ENCODE measurements at places on chromosomes 11 and 22.

GRCh38 chr11:40885250-40885954 is 574.0 kb downstream of the LRRC4C start:
- DNase-seq: no peak

DNA sequence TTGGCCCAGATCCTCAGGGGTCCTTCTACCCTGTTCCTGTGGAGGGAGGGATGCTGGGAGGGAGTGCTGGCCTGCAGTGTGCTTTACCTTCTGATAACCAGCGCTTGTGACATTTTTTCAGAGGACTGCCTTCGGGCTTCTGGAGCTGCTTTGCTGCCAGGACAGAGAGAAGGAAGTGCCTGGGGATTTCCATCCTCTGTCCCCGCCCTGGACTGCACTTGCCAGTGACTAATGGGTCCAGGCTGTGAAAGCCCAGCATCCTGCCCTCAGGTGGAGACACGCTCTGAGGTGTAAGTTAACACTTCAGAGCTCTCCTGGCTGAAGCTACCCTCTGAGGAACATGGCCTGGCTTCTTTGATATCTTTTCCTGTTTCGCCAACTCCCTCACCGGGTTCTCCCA is 158.7 kb upstream of the SYT13 start:
- DNase-seq: no peak

DNA sequence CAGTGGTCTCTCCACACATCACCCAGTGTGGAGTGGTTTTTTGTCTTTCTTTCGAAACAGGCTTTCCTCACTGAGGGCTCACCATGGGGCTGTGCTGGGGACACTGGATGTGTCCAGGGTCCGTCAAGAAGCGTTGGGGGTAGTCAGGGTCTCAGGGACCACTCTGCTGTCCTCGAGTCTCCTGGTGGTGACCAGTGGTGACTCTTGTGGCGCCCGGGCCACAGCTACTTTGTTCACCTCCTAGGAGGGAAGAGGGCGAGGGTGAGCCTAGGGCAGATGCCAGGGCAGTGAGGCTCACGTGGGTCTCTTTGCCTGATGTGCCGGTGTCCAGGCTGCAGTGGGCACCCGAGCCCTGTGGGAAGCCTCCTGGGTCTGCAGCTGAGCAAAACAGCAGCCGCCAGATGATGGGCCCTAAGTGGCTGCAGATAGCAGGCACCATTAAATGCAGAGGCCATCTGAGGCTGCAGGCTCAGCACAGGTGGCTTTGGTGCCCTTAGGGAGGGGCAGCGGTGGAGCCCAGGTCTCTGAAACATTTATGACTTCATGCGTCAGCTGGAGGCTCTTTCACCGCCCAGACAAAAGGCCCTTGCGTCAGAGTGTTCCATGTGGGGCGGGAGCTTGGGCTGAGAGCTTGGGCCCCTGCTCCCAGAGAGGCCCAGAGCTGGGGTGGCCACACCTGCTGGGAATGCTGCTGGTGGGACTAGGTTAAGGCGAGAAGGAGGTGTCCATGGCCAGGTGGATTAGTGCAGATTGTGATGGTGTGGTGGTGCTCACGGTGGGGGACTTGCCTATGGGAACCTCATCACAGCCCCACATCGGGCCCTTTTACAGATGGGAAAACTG is 29.5 kb downstream of the KCNQ1 start:
- DNase-seq: no peak

DNA sequence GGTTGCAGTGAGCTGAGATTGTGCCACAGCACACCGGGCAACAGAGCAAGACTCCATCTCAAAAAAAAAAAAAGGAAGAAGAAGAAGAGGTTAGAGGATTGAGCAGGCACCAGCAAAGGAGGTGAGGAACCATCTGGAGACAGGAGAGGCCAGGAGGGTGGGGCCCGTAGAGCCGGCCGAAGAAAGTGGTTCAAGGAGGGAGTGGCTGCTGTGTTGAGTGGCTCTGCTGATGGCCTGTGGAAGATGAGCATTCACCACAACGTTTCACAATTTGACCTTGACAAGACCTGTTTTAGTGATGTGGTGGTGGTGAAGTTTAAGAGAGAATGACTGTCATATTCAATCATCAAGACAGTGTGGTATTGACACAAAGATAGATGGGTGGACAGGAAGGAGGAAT is 6.8 kb upstream of the CTSD start:
- no peak for DNase-seq

GRCh38 chr11:19323502-19323901 is 82.8 kb upstream of the E2F8 start:
- no peak for DNase-seq

GRCh38 chr22:46564084-46564714 is 26.8 kb upstream of the CELSR1 start:
- no peak for DNase-seq

GRCh38 chr11:102111787-102112508 is 1.7 kb downstream of the YAP1 start:
- no peak for DNase-seq

DNA sequence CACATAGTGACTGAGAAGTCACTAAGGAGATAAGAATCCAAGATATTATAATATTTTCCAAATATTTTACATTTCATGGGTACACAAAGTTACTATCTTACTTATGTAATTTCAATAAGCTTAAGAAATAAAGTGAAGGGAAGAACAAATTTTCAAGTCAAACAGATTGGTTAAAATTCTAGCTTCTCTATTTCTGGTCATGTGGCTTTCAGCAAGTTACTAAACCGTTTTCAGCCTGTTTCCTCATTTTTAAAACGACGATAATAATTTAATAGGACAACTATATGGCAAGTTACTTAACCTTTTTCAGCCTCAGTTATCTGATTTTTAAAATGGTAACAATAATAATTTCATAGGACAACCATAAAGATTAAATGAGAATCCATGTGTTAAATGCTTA is 15.6 kb downstream of the DCUN1D5 start:
- DNase-seq: no peak

DNA sequence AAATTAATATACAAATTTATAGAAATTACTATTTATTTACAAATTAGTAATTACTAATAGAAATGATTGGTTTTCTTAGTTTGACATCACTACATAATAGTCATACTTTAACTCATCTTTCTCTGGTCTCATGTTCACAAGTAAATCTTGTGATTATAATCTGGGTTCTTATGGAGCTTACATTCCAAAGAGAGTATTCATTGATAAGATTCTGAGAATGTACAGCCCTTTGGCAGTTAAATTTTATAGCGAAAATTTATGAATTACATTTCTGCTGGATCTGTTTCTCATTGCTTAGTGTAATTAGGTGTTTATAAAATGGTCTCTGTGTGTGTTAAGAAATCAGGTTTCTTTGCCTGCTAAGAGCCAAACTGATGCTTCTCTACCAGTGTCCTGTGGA is 175.2 kb downstream of the TMEM135 start:
- no peak for DNase-seq

- no peak for DNase-seq
Observed at GRCh38 chr11:112229746-112230433, 3.7 kb downstream of the PTS start.

GRCh38 chr11:65404210-65404609 is 17.8 kb downstream of the FRMD8 start:
- DNase-seq: no peak

GRCh38 chr11:71155846-71156245 is 96.5 kb downstream of the SHANK2 start:
- no peak for DNase-seq

DNA sequence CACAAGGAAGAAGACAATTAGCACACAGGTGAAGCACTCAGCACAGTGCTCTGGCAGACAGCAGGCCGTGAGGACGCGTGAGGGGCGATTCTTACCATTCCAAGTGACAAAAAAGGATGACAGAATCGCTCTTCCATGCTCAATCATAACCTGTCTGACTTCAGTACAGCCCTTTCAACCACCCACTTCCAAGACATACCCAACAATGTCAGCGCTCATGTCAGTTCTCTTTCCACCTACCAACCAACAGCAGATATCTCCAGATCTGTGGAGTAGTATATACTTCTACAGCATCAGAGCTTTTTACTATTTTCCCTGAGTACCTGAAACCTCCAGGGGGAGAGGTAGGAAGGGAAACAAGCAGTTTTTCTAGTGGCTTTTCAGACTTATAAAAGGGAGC is 40.2 kb downstream of the MORC2 start:
- no peak for DNase-seq

GRCh38 chr22:28208787-28209186 is 289.7 kb upstream of the PITPNB start:
- no peak for DNase-seq

DNA sequence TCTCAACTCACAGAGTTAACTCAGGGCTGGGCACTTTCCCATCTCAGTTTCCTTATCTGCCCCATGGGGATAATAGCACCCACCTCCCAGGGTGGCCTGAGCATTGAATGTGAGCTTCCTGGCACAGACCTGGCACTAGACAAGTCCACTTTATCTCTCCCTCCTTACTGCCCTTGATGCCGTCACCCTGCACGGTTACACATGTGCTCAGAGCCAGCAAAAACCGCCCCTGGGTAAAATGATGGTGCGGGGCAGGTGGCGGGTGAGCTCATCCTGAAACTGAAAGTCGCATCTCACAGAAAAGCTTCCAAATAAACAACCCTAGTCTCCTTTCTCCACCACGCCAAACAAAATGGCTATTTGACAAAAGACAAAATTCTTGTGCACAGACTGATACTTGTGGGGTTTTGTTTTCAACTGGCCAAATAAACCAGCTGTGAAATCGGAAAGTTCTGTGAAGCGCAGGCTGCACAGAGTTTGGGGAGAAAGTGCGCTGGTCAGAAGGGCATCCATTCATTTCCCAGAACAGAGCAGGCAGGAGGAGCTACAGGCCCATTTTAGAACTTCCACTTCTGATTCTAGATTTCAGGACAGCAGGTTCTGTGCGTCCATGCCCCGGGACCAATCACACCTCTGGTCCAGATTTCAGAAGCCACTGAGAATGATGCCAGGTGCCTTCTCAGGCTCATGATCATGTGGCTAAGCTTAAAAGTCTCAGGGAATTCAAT is 138.1 kb downstream of the SHANK2 start:
- no peak for DNase-seq

- DNase-seq: no peak
Observed at GRCh38 chr11:8934742-8935488, 2.2 kb upstream of the C11orf16 start.

GRCh38 chr22:22959147-22959827 is 71.7 kb downstream of the IGLL5 start:
- peak; percentile 40 for DNase-seq

DNA sequence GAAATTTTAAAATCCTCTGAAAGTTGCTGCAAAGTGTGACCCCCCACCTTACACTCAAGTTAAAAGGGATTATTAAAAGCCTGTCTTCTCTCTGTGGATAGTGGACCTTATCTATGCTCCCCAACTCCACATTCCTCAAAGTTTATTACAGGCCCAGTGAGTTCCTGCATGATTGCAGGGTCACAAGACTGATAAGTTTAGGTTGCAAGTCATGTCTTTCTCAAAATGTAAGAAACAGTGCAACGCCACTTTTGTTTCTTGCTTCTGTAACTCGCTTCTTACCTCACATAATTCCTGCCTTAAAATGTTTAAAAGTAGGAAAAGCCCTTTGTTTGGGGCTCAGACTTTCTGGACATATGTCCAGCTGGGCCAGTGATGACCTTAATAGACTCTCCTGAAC is 38.4 kb upstream of the GLYAT start:
- DNase-seq: no peak

DNA sequence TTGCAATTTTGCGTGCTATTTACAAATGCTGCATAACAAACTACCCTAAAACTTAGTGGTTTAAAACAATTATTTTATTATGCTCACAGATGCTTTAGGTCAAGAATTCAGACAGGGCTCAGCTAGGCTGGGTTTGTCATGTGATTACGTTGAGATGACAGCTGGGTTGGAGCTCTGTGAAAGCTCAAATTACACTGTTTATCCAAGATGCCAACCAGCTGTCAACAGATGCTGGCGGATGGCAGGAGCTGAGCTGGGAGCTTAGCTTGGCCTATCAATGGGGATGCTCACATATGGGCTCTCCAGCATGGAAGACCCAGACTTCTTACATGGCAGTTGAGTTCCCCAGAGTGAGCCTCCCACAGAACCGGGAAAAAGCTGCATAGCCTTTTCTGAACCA is 62.7 kb downstream of the STK33 start:
- no peak for DNase-seq

- DNase-seq: no peak
Observed at GRCh38 chr11:27807596-27807995, 107.3 kb upstream of the BDNF start.

GRCh38 chr11:75291741-75292140 is 51.2 kb downstream of the TPBGL start:
- DNase-seq: no peak

- no peak for DNase-seq
Observed at GRCh38 chr22:28052825-28053269, 133.8 kb upstream of the PITPNB start.

DNA sequence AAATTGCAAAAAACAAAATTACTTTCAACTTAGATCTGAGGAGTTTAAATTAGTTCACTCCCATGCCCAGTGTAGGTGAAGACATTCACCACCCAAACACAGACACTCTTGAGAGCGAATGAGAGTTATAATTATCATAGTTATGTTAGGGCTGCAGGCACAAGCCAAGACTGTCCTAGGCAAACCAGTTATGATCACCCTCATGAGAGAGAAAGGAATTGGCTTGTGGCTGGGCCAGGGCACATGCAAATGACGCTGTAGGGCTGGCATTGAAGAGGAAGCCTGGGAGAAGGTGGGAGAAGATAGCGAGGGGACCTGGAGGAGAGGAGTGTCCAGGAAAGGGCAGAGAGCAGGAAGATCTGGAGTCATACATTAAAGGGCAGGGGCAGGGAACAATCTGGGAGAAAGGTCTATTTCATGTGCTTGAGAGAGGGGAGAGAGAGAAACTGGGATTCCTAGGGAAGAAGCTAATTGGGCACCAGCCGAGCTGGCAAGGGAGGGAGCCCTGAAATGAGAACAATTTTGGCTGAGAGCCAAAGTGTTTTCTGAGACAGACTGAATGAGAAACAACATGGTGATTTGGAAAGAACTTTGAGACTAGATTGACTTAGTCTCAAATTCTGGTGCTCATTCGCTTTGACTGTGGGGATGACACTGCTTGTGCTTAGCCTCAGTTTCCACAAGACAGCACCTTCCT is 279.9 kb downstream of the KIRREL3 start:
- DNase-seq: no peak

GRCh38 chr11:34613552-34614056 is 7.3 kb upstream of the EHF start:
- no peak for DNase-seq

- no peak for DNase-seq
Observed at GRCh38 chr11:67456068-67456705, 1.0 kb downstream of the CABP4 start.

DNA sequence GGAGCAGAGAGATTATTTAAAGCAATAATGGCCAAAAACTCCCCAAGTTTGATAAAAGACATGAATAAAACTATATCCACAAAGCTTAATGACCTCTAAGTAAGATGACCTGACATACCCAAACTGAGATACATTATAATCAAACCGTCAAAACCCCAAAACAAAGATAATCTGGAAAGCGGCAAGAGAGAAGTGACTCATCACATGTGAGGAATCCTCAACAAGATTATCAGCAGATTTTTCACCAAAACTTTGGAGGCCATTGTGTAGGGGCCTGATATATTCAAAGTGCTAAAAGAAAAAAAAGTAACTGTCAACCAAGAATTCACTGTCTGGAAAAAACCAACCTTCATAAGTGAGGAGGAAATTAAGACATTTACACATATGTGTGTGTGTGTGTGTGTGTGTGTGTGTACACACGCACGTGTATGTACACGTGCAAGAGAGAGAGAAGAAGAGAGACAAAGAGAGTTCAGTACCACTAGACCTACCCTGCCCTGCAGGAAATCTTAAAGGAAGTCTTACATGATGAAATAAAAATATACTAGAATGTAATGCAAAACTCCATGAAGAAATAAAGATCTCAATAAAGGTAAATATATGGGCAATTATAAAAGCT is 752.4 kb downstream of the NELL1 start:
- no peak for DNase-seq

All from stimulated activated CD8-positive, alpha-beta memory T cell treated with anti-CD3 and anti-CD28 coated beads, Interleukin-15, amount 100 ng/mL, for 48 hours (primary cell).